Stimulated activated CD4-positive, alpha-beta T cell treated with anti-CD3 and anti-CD28 coated beads, TNF-alpha, amount 100 ng/mL, for 48 hours (primary cell): ENCODE measurements at places on chromosomes 4 and X.
A peak's percentile ranks its signal among the peaks of the same experiment; 100 is the strongest.

DNA sequence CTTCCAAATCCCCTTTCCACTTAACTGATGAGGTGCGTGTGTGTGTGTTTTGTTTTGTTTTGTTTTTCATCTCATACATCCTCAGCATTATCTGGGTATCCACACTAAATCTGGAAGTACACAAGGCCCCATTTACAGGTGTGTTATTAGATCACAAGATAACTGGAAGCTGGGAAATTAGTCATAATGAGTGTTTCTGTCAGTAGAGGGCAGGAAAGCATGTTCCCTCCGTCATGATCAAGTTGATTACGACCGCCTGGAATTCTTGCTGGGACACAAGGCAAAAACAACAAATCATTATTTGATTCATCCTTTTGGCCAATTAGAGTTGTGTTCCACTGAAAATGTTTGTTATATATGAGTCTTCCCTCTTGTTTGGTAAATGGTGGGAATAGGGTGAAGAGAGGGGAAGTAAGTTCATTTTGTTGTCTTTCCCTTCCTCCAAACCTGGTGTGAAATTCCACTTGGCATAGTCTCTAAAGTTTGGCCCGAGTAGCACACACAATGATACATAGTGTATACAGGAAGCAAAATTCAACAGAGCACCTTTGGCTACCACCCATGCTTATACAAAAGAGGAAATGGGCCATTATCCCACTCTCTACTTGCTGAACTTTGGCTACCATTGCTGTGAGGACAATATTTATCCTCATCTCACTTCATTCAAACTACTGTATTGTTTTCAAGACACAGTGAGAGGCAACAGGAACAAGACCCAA, 33.3 kb upstream of the TLL1 start:
- no peak for DNase-seq

DNA sequence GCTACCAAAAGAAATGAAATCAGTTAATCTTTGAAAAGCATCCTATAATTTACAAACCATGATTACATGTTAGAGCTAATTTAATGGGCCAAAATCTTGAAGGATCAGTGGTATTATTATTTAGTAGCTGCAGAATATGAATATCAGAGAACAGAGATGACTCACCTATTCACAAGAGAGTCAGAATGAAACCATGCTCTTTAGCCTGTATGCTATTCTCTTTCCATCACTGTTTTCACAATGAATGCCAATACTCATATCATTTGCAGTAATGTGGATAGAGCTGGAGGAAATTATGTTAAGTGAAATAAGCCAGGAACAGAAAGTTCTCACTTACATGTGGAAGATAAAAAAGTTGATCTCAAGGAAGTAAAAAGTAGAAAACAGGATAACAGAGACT, 414.1 kb downstream of the CENPC start:
- DNase-seq: no peak

- no peak for DNase-seq
These were observed 143.0 kb upstream of the GYPA start for GRCh38 chr4:144283526-144283925.

DNA sequence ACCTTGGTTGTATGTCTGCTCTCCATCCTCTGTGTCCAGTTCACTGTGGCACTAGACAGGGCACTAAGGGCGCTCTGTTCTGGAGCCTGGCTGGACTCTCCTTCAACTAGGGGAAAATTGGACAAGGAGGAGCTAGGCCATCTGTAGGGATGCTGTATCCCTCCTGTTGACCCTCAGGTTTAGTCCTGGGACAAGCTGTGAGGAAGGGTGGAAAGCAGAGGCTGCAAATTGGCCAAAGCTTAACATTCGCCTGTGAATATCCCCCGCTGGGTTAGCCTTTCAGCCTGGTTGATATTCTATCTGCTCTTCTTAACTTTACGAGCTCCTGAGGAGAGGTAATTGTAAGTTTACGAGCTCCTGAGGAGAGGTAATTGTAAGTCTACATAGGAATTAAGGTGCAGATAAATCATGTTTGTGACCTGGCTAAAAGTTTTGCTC, 64.4 kb upstream of the ENPEP start:
- DNase-seq: no peak

DNA sequence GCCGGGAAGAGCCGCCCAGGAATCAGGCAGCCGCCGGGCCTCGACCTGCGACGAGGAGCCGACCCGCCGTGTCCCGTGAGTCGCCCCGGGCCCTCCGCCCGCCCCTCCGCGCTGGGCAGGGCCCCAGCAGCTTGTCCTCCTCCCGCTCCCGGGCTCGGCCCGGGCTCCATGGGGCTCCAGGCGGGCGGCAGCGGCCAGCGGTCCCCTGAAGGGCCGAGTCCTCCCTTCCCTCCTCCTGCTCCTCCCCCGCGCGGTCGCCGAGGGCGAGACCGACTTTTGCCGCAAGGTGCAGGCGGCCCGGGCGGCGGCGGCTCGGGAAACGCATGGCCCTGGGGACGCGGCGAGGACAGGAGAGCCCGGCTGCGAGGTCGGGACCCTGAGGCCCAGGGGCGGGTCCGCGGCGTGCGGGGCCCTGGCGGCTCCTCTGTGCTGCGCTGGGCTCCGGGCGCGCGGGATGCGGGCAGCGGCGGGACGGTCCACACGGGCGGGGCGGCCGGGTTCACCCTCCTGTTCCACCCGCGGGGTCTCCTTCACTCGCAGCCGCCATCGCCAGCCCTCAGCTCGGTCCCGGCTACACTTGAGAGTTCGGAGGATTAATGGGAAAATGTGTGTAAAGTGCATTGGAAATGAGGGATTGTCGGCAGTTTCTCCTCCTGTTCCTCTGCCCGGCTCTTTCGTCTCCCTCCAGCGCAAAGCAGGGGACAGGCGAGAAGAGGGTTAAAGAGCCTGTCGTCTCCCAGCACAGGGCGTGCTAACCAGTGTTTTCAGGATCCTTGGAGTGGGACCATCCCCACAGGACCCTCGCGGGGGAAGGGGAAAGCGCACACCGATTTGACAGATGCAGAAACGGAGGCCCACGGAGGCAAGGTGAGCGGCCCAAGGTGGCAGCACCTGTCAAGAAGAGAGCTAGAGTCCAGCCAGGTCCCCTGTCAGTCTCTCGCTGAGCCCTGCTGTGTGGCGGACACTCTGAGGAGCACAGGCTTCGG, 16.6 kb upstream of the ZNF718 start:
- no peak for DNase-seq

DNA sequence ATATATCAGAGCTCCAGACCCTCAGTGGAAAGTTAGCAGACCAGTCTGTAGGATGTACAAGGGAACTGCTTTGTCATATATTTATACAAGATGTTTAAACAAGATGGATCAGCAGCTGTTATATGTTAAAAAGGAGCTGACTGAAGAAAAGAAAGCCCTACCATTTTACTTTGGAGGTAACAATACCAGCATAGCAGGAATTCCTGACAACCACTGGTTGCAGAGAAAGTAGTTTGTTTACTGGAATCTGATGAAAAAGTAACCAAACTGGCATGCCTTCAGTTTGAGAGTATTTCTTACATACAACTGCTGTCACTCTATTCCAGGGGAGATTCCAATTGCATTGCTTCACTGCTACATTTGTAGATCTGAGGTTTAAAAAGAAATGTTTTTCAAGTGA, 49.5 kb upstream of the GABRQ start:
- no peak for DNase-seq

- no peak for DNase-seq
These were observed 1297.3 kb downstream of the C4orf33 start for GRCh38 chr4:130393231-130393630.

DNA sequence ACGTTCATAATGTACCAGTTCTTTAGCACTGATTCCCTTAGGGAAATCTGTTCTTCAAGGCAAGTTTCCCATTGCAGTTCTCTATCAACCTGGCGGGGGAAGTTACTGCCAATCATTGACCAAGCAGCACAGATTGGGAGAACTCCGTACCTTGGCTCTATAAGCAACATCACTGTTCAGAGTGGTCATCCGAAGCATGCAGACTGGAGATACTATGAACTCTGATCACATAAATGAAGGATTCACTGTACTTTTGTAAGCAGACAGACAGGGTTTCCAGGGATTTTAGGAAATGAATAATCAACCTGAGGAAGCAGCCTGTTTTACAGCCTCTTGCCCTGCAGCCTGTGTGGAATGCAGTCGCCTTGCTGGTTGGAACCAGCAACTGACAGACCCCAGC, 63.8 kb upstream of the WWC2 start:
- DNase-seq: no peak

DNA sequence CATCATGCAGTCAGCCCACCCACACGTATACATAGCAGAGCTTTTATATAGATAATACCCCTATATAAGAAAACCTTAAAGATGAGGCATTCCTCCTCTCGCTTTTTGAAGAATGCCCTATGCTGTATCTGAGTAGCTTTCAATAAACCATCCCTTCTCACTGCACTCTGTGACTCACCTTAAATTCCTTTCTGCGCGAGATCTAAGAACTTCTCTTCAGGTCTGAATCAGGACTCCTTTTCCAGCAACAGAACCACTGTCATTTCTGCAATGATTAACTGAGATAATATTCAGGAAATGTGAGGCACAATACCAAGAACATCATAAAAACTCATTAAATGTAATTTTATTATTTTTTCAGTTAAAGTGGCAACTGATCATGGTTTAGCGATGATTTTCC, 76.4 kb upstream of the DCLK2 start:
- DNase-seq: no peak

DNA sequence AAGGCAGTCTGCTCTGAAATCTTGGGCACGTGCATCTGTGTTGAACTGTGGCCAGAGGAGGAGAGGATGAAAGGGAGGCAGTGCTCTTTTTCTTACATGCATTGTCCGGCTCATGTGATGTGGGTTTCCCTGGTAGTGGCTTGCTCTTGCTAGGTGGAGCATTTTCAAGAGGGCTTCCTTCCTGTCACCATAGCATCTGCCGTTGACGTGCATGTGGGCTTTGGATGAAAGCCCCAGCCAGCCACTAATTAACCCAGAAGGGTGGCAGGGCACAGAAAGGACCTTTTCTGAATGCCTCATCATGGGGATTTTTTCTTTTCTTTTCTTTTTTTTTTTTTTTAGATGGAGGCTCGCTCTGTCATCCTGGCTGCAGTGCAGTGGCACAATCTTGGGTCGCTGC, 121.3 kb downstream of the GPR143 start:
- peak; percentile 11 for DNase-seq

GRCh38 chr4:151853034-151853433, 92.2 kb upstream of the GATB start:
- no peak for DNase-seq

DNA sequence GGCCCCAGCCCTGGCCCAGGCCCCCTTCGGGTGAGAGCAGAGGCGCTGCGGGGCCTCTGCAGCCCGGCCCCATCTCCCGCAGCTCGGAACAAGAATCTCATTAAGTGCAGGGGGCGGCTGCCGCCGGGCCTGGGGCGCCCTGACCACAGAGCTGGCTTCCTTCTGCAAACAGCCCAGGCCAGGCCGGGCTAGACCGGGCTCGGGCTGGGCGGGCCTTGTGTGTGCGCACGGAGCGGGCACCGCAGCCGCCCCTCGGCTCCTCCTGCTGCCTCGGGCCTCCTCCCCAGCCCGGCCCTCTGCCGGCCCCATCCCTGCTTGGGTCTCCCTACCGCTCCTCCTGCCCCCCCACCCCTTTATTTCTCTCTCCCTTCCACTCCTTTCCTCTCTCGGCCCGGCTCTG, 83.3 kb downstream of the EFNB1 start:
- no peak for DNase-seq

- no peak for DNase-seq
These were observed 227.2 kb downstream of the COX18 start for GRCh38 chr4:72842323-72842722.

- DNase-seq: no peak
These were observed 546.5 kb upstream of the FAT1 start for GRCh38 chr4:187270154-187270553.

DNA sequence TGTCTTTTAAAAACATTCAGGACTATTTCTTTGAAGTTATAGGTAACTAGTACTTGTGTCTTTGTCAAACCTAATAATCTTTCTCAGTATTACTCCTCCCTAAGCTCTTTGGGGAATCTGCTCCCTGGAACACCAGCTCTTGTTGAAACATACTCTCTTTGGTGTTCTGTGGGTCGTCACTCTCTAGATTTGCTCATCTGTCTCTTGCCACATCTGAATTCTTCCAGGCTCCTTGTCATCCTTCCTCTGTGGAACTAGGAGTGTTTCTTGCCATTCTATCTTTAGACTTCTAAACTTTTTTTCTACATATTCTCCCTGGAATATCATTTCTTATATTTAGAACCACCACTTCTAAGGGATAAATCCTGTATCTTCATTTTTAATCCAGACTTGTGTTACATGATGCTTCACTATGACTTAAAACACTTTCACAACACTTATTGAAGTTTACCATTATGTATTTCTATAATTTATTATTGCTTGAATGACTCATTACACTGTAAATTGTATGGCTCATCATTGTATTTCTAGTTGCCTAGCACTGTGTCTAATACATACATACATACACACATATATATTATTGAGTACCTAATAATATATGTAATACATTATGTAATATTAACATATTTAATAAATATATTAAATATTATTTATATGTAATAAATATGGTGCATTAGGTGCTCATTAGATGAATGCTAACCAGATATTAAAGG, 186.1 kb downstream of the TMA16 start:
- DNase-seq: no peak

DNA sequence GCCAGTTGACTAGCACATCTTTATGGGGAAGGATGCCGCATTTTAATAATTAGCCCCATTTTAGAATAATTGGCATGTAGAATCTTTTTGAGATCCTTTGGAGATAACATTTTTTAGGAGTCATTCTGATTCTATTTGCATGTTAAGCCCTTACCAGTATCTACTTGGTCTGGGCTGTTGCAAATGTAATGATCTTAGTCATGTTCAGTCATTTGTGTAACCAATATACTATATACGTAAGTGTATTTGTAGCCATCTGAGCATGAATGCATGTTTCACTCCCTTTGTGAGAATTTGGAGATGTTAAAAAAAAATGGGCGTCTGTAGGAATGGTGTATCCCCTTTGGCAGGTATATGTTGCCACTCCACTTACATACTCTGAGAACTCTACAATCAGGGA, 119.1 kb downstream of the TEX13A start:
- DNase-seq: no peak

- no peak for DNase-seq
These were observed 62.1 kb downstream of the FUNDC1 start for GRCh38 chrX:44480591-44480990.

DNA sequence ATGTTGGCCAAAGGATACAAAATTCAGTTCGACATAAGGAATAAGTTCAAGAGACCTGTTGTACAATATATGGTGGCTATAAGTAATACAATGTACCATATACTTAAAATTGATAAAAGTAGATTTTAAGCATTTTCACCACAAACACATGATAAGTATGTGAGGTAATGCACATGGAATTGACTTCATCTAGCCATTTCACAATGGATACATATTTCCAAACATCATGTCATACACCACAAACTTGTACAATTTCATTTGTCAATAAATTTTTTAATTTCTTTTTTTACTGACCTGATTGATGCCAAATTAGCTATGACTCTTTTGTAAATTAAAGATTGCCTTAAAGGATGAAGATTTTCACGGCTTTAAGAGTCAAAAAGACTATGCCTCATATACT, 103.1 kb upstream of the VCX2 start:
- DNase-seq: no peak

GRCh38 chrX:70096052-70096451, 33.8 kb downstream of the OTUD6A start:
- DNase-seq: no peak

GRCh38 chr4:48025005-48025404, 8.4 kb downstream of the NIPAL1 start:
- DNase-seq: no peak

GRCh38 chrX:76454456-76454927, 27.0 kb downstream of the MAGEE1 start:
- DNase-seq: no peak
